ENCODE measurements at places on chromosomes 1 and 21.

DNA sequence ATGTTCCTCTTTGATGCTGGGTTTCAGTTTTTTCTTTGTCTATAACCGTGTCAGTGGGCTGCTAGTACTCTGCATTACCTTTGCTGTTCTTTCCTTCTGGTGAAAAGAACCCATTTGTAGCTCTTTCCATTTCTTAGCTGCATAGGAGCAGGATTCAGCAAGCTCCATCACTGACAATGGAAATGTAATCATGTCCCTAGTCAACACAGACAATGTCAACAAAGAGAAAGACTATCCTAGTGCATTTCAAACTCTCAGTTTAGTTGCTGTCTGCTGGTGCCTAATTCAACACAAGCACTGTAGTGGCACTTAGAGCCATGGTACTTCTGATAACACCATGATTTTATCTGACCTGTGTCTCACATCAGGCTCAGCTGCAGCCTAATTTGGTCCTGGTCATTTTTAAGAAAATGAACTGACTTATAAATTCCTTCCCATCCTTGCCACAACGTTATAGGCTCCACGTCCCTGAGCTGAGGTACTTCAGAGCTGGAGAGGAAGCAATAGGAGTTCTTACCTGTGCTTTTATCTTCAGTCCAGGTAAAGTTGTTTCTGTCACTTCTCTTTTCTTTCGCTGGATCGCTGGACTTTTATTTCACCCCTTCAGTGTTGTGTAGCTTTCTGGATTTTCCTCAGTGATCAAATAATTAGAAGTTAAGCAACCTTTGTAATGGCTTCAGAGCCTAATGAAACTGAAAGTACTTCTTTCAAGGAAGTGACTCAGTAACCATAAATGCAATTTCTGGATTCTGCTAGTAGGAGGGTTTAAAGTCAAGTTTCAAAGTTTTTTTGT, at the start of gene GBP3:
TSS of gene GBP3 (minus strand) at position 700 of the 793 bp plus-strand sequence. CDS start 2,145 bp downstream, outside the sequence.
- no peak for DNase-seq

DNA sequence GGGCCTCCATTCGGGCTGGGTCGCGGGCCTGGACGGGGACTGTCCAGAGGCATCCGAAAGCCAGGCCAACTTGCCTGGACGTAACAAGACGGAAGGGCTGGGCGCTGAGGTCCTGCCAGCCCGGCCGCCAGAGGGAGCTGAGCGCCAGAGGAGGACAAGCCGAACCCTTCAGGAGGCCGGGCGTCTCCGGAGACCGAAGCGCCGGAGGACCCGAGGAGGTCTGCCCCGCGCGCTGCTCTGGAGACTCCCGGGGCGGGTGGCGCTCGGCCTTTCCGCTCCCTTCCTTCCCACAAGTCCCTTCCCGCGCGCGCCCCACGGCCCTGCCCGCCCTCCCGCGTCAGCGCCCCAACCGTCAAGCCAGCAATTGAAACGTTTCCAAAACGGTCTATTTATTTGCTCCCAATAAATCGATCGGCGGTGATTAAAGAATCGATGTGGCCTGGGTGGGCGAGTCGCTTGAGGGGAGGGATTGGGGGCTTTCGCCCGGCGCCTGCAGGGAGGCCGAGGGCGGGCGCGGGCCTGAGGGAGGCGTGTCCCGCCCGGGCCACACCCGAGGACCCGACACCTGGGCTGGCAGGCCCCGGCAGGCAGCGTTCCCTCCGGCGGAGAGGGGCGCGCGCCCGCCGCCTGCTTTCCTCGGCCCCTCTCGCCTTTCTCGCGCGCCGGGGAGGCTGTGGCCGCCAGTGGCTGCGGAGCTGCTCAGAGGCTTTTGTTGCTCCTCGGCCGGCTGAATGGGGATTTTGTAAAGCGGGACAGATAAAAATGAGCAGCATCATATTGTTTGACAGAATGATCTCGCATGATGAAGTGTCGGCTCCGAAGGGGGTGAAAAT, 5.2 kb upstream of the FOXD3 start:
- DNase-seq = peak; percentile 83

DNA sequence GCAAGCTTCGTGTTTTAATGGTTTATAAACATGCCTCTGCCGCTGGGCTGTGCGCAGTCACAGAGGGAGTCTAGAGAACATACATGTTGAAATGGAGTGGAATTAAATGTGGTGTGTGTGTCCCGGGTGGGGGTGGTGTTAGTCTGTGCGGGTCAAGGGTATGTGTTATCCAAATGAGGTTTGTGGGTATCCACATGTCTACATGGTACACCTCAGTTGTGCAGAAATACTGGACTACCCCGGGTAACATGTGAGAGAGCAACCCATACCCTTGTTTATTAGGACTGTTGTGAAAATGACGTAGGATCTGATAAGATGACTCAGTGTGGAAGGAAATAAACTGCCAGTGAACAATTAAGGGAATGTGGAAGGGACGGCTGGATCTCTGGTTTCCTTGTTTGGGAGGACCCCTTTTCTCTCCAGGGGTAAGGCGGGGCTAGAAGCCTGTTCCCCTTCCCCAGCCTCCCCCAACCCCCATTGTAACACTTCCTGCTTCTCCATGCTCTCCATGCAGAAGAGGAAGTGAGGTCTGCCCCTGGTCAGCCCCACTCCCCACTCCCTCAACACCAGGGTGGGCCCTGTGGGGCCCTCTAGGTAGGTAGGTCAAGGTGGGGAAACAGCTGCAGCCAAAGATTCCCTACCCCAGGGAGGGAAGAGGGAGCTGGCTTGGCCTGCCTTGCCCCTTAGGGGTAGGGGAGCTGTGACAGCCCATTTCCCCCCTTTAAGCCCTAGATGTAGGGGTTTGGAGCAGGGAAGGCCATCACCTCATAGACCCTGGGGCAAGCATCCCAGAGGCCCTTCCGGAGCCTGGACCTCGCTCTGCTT, 690 bp downstream of the EPS8L3 start:
- DNase-seq = no peak

DNA sequence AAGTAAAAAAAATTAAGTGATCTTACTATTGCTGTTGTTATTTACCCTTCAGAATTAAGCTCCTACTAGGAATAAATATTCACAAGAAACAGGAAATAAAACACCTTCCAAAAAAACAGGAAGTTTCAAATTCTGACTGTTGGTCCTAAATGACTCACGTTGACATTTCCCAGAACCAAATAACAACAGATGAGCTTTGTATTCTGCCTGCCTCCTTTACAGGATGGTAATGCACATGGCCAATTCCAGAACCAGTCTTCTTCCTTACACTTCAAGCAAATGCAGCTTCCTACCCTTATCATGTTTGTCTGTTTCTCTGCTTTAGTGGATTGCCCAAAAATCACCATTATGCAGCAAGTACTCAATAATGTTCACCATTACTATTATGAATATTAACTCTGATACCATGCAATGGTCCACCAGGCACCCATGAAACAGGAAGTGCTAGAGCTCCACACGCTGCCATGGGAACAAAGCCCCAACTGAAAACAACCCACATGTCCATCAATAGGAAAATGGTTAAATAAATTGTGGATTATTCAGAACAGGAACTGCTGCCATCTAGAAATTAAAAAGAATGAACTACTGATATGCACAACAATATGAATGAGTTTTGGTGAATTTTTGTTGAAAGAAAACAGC, 8.9 kb downstream of the CASP9 start:
- no peak for DNase-seq

DNA sequence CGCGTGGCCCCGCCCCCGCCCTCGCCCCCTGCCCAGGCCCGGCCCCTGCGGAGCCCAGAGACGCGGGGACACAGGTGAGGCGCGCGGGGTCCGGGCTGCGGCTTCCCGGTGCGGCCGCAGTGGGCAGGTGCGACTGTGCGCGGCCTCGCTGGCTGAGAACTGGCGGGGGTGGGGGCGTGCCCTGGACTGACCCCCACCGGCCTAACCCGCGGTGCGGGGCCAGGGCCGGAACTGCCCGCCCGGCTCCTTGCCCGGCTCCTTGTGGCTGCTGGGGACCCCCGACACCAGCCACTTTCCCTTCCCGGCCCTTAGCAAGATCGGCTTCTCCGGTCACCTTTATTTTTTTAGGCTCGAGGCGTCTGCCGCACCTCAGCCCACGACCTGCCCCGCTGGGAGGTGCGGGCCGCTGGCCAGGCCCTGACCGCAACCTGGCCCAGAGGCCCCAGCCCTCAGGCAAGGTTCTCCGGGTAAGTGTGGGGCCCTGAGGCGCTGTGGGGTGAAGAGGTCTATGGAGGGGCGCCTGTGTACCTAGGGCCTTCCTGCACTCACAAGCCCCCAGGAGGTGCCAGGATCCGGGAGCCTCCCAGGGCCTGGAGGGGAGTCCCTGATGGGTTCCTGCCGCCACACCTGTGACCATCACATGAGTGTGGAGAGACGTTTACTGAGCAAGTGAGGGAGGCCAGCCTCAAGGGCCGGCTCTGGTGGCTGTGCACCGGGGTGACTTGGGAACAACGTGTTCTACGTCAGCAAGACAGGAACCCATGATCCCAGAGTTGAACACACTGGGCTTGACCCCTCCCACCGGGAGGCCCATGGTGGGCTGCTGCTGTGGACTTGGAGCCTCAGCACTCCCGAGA, at the start of gene SMIM1:
TSS of gene SMIM1 (plus strand) at position 35 of the 857 bp plus-strand sequence. CDS start 2,625 bp downstream, outside the sequence.
- no peak for DNase-seq

- no peak for DNase-seq
These were observed 7.5 kb downstream of the NRIP1 start for GRCh38 chr21:15057285-15057684.

All from Caco-2 (cell line).